Right atrium auricular region (tissue), 2 donors: ENCODE measurements at places on chromosomes 1 and 21. TPM values are rescaled to one million over a fixed set of nuclear protein-coding genes. Genes with fewer than 3 reads are reported as not detected.

GRCh38 chr1:15444468-15445389 lies 6.5 kb downstream of the CTRC start:
- no peak for DNase-seq

DNA sequence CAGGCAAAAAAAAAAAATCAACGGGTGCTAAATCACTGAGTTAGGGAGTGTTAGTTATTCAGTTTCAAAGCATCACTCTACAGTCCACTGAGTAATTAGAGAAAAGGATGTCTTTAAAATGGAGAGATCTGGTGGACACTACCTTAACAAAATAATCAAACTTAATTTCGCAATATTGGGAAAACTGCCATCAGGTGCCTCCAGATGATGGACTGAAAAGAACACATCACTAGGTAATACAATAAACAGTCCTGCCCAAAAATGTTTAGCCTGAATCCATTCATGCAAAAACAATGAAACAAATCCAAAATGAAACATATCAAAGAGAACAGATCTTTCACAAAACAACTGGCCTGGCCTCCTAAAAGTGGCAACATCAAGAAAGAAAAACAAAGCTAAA lies 54.1 kb downstream of the ENAH start:
- DNase-seq = no peak

- DNase-seq = no peak
Observed at GRCh38 chr1:185961664-185962063, 227.5 kb downstream of the HMCN1 start.

DNA sequence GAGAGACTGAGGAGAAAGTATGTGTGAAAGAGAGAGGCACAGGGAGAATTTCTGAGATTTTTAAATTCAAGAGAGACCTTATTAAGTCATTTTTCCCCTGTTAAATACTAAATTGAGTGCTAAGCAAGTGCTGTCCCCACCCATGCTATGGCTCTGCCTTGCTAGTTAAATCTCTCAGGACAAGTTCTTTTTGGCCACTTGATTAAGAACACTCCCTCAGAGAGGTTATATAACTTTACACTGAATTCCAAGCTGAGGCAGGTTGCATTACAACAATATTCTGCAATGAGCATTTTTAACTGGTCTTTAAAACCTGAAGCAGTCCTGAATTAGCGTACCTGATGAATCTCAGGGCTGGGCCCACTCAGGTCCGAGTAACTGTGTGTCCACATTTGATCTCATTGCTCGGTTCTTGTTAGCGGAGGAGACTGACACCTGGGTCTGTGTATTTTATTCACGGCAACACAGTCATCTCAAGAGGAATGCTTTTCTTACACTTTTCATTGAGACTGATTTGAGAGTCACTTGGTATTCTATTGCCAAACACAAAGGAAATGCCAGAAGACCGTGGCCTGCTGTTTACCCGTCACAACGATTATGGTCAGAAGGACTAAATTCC lies 187.6 kb upstream of the ST6GALNAC5 start:
- no peak for DNase-seq

DNA sequence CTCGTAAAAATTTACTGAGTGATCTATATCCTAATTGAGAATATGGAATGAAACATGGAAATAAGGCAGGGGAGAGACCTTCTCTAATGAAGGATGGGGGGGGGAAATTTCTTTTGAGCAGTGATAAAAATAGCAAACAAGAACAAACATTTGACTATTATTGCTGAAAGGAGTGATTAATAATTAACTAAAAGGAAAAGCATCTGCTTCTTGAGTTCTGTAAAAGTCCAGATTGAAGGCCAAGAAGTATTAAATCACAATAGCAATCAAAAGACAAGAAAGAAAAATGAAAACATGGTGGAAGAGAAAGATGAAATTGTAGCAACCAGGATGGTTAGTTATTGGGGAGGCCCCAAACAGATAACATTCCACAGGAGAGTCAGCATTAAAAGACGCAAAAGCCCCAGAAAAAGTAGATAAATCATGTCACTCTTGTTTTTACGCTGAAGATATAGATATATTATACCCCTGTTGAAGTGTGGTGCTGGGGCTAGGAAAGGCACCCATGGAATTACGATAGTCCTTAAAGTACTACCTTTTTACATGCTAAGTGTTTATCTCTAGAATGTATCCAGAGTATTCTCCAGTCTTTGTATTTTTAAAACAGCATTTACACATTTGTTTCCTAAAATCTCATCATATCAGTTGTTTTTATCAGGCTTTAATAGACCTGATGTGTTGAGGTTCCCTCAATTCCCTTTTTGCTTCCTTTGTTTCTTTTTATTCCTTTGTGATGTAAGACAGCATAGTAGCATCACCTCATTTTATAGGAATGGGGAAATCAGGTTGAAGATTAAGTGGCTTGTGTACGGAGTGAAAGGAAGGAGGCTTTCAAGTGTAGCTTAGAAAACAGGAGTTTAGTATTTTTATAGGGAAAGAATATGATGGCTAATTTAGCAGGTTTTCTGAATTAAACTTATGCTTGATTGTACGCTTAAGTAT lies 28.9 kb downstream of the DISP1 start:
- no peak for DNase-seq

DNA sequence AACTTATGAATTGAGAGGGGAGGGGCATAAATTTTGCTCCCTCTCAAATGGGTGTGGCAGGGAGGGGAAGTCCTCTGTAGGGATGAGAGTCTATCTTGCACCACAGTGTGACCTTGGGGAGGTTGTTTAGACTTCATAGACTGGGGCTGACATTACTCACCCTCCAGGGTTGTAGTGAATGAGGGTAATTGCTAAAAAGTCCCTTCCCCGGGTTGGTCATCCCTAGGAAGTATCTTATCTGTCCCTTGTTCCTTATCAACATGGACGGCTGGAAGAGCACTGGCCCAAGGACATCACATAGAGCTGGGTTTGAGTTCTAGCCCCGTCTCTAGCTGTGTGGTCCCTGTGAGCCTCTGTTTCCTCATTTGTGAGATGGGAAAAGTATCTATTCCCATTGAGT lies 52.4 kb upstream of the SLC2A1 start:
- DNase-seq = no peak

- DNase-seq = no peak
Observed at GRCh38 chr1:79113836-79114235, 107.3 kb upstream of the ADGRL4 start.

The DNAJC6 gene
- total RNA-seq = 17.3 TPM
